ENCODE measurements at places on chromosomes 6 and 20. TPM values are rescaled to one million over a fixed set of nuclear protein-coding genes. Genes with fewer than 3 reads are reported as not detected.

MYL9 gene
- total RNA-seq = 90.4 TPM

PSORS1C1 gene
- 9.2 TPM for total RNA-seq

NTSR1 gene
- total RNA-seq = 0.30 TPM

HDDC2 gene
- total RNA-seq = 12.6 TPM

CFAP206 gene
- total RNA-seq = 0.21 TPM

PXDC1 gene
- 119 TPM for total RNA-seq

WFDC5 gene
- not detected for total RNA-seq

C6orf163 gene
- total RNA-seq = 2.5 TPM

C6orf52 gene
- total RNA-seq = not detected

E2F3 gene
- total RNA-seq = 21.2 TPM

SLC4A11 gene
- 15.5 TPM for total RNA-seq

FAM162B gene
- total RNA-seq = not detected

BFSP1 gene
- 3.7 TPM for total RNA-seq

Data from endothelial cell of umbilical vein (primary cell).